ENCODE measurements at places on chromosomes 2 and 18.

DNA sequence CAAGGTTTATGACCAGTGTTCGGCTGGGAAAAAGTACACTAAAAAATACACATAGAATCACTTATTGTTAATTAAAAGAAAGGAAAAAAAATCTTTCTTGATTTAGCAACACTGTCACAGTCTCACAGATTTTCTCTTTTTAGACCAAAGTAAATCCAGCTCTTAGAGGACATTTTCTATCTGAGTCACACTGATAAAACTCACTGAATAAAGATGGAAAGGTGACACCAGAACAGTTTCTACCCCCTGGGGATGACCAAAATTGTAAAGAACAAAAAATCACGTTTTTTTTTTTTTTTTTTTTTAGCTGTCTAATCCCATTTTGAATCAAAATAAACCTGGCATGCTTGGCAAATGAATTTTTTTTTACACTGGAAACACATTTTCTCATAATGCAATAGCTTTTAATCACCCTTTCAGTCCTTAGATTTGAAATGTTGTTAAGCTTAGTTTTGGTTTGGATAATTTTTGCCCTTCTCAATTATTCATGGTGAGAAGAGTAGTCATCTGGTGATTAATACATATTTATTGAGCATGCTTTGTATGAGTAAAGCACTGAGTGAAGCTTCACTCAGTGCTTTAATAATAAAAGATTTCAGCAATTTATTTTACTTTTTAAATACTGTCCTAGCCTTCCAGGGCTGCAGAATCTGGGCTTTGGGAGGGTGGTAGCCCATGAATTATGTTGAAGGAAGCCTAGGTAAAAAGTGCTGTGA is 886.3 kb downstream of the SLC4A3 start:
- no peak for DNase-seq

- DNase-seq: no peak
Observed at GRCh38 chr2:54949431-54949830, 100.8 kb downstream of the RTN4 start.

GRCh38 chr18:13568443-13569392 is 157.6 kb downstream of the FAM210A start:
- no peak for DNase-seq

- DNase-seq: no peak
Observed at GRCh38 chr2:44777036-44777435, 164.5 kb upstream of the SIX3 start.

- no peak for DNase-seq
Observed at GRCh38 chr2:232203936-232204335, 174.6 kb upstream of the ALPP start.
